H54 (cell line): ENCODE measurements at places on chromosomes 2 and 18.

DNA sequence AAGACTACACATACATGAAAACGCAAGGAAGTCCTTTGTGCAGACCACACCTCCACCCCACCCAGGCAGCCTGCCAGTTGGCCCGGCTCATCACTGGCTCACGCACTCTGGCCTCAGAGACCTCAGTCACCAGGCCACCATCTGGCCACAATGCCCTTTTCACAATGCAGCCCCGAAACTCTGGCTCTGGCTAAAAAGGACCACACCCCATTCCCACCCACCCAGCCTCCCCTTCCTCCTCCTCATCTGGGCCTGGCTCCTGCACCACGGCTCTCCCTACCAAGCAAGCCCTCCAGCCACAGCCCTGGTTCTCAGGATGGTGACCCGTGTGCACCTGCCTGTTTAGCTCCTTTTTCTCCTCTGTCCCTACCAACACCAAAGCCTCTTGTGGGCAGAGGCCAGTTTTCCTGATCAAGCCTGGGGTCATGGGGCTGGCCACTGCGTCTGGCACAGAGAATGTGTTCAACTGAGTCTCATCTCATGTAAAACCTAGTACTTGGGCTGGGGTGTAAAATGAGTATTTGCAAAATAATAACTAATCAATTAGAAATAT is 7.4 kb downstream of the HDAC4 start:
- DNase-seq = no peak

DNA sequence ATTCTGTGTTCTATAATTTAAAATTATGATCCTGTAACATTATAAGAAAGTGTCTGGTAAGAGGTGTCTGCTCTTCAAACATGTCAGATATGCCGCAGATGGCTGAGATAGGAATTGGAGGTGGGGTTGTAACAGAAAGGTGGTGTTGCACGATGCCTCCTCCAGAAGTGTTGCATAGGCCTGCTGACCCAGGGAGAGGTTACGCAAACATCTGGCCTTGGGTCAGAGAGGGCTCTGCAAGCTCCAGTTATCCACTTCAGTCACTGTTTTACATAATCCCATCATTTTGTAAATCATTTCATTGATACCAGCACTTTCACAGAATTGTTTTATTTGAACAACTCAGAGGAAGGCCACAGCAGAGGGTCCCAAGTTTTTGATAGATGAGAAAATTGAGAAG is 256.5 kb downstream of the OSR1 start:
- no peak for DNase-seq

DNA sequence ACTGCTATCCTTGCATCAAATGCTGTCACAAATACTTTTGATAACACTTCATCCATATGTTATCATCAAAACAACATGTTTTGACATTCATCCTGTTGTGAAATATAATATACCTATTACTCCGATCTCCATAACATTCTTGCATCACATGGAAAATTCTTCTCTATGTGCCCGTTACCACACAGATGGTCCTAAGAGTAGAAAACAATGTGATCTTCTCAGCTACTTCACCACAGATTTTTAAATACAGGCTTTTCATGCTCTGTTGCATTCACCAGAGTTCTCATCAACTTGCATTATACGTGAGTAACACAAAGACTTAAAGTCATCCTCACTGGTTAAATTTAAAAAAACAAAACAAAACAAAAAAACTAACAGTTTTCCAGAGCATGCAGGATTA is 1603.3 kb upstream of the ZEB2 start:
- DNase-seq = no peak

GRCh38 chr18:11500153-11501122 is 109.0 kb upstream of the SLC35G4 start:
- peak; percentile 63 for DNase-seq

GRCh38 chr18:75363446-75364225 is 63.9 kb downstream of the SMIM21 start:
- no peak for DNase-seq

- DNase-seq = peak; percentile 7
Measured at GRCh38 chr2:204705243-204705932, 160.1 kb downstream of the PARD3B start.

GRCh38 chr2:110854355-110855081 is 122.1 kb downstream of the ACOXL start:
- peak; percentile 18 for DNase-seq

DNA sequence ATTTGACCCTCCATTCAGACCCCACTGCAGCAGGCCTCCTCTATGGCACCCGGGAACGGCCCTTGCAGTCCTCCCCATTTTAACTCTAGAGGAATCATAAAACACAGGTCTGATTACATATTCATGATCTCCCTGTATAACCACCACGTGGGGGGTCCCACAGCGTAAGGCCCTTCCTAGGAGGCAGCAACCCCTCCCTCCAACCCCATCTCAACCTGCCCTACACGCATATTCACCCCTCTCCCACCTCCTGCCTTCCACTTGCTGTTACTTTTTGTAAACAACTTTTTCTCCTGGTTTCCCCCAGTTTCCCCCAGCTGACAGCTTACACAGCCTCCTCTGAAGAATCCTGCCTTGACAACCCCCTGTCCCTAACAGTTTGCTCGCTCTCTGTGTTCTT is 85.1 kb upstream of the FOXI3 start:
- DNase-seq = no peak

DNA sequence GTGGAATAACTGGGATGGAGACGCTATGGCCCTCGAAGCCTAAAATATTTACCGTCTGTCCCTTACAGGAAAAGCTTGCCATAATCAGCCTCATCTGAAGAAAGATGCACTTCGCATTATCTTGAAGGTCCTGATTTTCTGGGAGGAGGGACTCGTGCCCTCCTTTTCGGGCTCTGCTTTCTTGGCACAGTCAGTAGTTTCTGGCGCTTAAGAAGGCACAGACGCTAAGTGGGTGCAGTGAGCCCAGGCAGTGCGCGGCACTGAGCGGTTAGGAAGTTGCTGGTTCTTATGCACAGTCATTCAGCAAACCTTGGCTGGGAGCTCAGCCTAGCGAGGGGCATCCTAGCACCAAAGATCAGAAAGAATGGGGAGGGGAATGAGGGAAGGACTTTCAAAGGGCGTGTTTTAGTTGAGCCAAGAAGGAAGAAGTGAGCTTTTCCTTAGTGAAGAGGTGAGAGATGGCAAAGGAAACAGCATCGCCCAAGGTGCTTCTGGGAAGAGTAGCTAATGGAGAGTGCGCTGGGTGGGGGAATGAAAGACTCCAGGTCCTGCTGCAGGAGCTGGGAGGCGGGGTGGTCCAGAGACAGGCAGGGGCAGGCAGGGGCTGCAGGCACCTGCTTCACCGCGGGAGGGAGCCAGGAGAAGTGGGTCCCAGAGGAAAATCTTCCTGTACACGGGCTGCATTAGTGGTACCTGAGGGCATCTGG is 64.1 kb downstream of the ZCCHC2 start:
- DNase-seq = no peak

DNA sequence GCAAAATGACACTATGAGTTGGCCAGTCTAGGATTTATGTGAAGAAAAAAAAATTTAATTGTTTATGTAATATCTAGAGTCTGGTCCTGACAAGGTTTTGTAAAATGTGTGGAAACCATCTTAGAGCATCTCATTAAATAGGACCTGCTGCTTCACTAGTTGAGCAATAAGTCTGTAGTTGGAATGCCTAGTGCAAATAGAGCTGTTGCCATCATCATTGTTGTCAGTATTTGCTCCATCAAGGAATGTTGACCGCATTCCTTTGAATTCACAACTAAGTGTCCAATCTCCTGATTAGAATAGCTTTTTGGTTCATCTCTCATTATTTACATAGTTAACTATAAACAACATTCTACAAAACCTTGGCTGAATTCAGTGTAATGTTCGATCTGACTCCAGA is 32.2 kb upstream of the RPE start:
- no peak for DNase-seq

- no peak for DNase-seq
Measured at GRCh38 chr2:221677688-221678087, 105.6 kb upstream of the EPHA4 start.

GRCh38 chr2:144330951-144331673 is 188.8 kb downstream of the ZEB2 start:
- no peak for DNase-seq

GRCh38 chr2:86352727-86353221 is 15.3 kb upstream of the REEP1 start:
- DNase-seq = no peak

DNA sequence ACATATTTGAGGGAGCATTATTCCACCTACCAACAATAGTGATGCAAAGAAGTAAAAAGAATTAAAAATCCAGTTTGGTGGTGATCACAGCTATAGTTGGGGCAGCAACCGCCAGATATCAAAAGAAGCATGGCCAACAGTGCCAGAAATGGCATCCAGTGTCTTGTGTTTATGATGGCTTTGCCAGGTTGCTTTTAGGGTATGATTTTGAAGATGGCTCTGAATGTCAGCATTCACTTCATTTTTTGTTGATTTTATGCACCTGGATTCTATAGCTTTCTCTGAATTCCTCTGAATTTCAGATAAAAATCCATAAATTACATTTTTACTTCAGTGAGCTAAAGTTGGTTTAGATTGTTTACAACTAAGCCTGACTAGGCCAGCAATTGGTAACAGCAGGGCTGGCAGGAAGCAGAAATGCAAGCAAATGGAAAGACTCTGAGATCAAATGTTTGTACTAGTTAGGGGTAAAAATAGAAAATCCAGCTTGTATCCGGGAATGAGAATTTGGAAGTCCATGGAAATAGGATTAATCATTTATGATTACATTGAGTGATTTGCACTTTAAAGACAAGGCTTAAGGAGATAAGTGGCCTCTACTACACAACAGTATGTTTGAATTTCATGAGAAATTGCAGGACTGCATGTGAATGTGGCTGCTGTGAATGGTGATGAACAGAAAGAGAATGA is 40.4 kb downstream of the COL3A1 start:
- no peak for DNase-seq

GRCh38 chr2:59706729-59707128 is 846.7 kb downstream of the BCL11A start:
- no peak for DNase-seq

GRCh38 chr2:220279372-220279771 is 651.9 kb downstream of the SLC4A3 start:
- peak; percentile 13 for DNase-seq

- no peak for DNase-seq
Measured at GRCh38 chr2:215970425-215970824, 42.9 kb downstream of the MREG start.

DNA sequence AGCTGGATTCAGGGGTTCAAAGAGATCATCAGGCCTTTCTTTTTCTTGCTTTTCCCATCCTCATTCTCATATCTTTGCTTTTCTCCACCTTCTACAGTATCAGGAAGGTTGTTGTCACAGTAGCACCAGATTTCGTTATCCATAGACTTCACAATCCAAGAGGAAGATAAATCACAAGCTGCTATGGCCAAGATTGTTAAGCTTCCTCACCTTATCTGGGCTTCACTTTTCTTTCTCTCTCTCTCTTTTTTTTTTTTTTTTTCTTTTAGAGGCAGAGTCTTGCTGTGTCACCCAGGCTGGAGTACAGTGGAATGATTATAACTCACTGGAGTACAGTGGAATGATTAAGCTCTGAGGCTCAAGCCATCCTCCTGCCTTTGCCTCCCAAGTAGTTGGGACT is 93.5 kb downstream of the TTC27 start:
- DNase-seq = no peak

GRCh38 chr2:65357095-65357958 is 75.1 kb downstream of the SPRED2 start:
- no peak for DNase-seq

GRCh38 chr2:44836174-44836573 is 105.3 kb upstream of the SIX3 start:
- DNase-seq = no peak

DNA sequence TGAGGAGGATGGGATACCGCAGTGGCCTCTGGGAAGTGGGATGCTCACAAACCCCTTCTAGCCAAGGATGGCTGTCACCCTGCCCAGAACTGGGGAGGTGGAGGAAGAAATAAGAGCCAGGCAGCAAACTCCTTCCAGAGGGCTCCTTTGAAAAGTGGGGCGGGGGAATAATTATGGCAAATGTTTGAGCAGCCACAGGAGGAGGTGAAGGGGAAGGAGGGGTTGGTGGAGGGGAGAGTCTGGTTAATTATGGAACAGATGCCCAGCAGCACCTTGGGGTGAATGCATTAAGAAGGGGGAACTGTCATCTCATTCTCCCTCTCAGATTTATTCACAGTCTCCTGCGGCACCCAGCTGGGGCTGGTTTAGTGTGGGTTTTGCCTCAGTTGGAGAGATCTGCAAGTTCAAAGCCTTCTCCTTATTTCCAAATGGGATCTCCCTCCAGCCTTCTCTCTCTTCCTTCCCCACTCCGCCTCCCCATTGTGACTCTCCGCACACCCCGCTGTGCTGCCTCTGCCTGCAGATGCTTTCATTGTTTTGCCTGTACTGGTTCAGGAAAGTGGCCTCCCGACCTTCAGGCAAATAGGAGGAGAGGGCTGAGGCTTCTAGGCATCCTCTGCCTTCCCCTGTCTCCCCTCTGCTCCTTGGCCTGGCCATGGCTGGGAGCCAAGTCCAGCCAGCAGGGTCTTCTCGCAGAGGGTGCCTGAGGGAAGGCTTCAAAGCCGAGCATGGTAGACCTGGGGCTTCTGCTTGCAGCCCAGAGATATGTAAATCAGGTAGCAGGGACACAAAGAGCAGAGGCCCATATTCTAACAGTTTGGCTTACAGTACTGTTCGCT is 457.2 kb upstream of the MEX3C start:
- no peak for DNase-seq

- peak; percentile 1 for DNase-seq
Measured at GRCh38 chr2:35199298-35199697, 1156.3 kb upstream of the CRIM1 start.

DNA sequence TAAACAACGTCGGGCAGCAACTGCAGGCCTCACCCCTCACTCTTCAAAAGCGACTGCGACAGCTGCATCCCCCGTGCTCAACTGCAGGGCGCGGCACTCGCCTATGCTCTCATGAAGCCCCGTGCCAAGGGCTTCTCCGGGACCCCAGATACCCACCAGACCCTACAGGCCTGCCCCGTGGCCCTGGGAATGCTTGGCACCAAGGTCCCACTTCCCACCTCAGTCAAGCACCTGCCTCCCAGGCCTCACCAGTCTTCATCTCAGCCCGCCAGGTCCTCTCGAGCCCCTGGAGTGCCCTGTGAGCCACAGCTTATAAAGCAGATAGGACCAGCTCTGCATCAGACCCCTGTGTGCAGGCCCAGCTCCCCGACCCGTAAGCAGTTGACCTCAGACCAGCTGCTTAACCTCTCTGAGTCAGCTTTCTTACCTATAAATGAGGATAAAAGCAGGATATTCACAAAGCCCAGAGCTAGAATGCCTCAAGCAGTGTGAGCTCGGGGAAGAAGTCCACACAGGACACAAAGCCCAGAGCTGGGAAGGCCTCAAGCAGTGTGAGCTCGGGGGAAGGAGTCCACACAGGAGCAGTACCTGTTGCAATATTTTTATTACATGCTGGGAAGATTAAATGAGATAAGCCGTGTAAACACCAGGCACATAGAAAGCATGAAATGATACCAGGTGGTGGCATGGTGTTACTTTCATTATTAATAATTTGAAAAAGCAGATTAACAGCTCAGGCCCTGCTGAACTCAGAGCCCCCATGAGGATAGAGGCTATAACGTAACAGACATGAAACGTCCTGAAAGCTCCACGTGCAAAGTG is 96.9 kb downstream of the HDAC4 start:
- no peak for DNase-seq

- DNase-seq = no peak
Measured at GRCh38 chr18:2850816-2851215, 4.0 kb downstream of the EMILIN2 start.
